ENCODE measurements at places on chromosomes 5 and 9.

GRCh38 chr5:172150514-172151425, 37.3 kb downstream of the STK10 start:
- no peak for DNase-seq

DNA sequence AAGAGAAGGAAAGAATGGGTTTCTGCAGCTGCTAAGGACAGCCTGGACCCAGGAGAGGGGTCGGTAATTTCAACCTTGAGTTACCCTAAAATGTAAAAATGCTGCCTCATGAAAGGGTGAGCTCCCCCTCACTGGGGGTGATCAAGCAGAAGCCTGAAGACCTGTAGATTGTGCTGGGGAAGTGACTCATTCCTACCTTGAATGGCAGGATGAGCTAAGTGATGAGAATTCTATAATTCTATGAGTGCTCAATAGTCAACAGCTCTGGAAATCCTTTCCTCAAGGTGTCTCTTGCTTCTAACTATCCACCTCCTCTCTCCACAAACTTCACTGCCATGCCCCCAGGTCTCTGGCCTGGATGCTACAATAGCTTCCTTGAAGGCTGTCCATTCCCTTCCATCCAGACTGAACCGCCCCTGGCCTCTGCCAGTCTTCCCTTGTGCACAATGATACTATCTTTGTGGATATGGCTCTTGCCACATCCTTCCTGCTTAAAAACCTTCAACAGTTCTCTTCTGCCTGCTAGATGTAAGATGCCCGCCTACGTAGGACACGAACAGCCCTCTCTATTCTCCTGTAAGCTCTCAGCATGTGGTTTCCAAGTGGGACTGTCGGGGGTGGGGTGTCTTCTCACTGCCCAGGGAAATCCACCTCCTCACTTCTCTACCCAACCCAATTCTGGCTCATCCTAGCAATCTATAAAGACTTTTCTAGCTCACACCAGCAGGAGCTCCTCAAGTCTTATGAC, 50.6 kb downstream of the PTPN3 start:
- no peak for DNase-seq

DNA sequence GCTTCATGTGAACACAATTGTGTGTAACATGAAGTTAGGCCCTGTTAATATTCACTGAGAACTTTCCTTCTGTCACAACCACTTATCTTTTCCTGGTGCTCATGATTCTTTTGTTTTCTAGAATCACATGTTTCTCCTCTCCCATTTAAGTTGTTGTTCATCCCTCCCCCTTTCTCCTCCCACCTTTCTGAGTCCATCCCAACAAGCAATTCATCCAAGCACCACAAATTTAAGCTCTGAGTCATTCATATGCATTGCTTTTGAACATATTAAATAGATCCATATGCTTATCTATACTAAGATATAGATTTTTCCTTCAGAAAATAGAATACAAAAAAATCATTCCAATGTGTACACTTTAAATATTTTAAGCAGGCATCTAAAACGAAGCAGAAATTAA, 75.2 kb upstream of the NFIB start:
- DNase-seq, result no peak

DNA sequence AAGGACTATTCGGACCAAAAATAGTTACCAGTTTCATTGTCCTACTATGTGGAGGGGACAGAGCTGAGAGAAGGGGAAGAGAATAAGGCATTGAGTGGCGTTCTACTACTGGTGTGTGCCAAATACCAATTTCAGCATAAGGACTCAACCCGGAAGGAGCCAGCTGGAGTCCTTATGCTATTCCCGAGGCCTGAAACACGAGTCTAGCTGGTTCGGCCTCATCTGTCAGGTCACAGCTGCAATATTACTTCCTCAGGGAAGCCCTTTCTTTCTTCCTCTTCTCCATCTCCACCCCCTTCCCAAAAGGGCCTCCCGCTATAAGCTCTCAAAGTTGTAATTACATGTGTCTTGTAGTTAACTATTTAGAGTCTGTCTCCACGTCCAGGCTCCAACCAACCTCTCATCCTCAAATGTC, 20.5 kb upstream of the FER start:
- DNase-seq, result no peak

GRCh38 chr5:38796742-38797108, 49.1 kb upstream of the OSMR start:
- DNase-seq, result no peak

DNA sequence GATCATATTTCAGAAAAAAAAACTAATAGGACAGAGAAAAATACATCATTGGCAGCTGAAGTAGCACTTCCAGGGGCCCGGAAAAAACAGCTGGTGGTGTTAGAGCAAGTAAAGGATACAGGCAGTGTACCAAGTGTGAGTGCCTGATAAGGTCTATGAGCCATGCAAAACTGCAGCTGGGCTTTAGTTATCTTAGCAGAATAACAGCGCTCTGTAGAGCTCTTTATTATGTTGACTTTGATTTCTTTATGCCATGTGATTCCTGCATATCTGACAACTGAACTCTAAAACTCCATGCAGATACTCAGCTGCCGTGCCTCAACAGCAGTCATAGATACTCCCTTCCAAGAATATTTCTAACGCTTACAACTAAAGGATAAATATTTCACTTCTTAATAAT, 119.5 kb downstream of the CAAP1 start:
- DNase-seq, result no peak

GRCh38 chr9:86637515-86637914, 283.3 kb upstream of the TUT7 start:
- no peak for DNase-seq

DNA sequence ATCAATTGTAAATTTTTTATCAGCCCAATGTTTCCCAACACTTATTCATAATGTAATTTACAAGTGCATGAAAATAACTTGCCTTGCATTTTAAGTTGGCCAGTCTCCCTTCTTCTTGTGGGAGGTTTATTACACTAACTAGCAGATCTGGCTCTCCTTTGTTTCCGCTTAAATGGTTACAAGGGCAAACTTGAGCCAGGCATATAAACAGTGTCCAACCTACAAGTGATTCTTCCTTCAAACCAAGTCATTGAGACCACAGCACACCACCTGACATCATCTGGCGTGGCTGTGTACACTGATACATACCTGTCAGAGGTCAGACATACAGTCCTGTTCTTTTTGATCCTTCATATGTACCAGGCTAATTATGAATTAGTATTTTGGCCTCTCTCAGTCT, 80.1 kb downstream of the ALDH1A1 start:
- DNase-seq, result no peak

GRCh38 chr5:91214571-91214970, 168.5 kb downstream of the ARRDC3 start:
- no peak for DNase-seq

- no peak for DNase-seq
These were observed 19.0 kb downstream of the FAXDC2 start for GRCh38 chr5:154831451-154831850.

DNA sequence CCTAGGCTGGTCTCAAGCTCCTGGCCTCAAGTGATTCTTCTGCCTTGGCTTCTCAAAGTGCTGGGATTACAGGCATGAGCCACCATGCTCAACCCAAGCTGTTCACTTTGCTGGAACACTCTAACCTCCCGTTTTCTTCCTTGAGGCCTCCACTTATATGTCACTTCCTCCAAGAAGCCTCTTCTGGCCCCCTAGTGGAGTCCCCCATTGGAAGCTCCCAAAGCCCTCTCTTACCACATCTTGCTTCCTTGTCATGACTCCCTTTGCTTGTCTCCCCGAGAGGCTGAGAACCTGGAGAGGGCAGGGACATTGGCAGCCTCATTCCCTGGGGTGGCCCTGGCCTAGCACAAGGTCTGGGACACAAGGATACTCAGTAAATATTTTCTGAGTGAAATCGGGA, 80.8 kb downstream of the PDE6A start:
- no peak for DNase-seq

- no peak for DNase-seq
These were observed 49.2 kb downstream of the EBF1 start for GRCh38 chr5:159050316-159051143.

GRCh38 chr5:81334304-81335061, 33.1 kb downstream of the ZCCHC9 start:
- DNase-seq, result no peak

GRCh38 chr9:13845460-13845859, 468.5 kb downstream of the NFIB start:
- DNase-seq, result no peak

DNA sequence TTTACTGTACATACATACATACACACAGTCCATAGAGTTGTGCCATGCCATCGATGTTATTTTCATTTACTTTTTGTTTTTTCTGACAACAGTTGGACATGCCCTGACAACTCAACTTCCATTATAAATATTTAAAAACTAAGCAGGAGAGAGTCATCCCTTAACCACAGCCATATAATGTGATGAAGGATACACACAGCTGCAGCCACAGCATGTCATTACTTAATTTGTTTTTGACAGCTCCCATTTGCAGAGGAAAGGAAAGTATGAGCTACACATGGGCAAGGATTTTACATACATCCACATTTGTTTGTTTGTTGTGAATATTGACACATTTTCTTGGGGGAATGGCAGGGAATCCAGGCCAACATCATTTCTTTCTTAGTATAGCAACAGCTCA, 91.5 kb upstream of the TUT7 start:
- DNase-seq, result peak; percentile 8

DNA sequence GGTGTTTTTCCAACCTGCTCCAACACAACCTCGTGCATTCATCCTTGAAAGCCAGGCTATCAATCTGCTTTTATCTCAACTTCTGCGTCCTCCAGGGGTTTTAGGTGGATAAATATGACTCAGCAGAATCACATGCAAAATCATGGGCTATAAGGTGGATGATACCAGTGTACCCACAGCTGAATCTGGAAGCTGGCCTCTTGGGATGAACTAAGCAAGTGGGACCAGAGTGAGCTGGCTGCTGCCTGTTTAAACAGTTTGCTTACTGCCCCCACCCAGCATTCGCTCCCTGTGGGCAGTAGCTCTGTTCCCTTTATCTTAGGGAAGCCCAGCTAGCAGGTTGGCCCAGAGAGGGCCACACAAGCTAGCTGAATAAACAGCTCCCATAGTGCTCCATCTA, 194.0 kb downstream of the CRB2 start:
- DNase-seq, result no peak

DNA sequence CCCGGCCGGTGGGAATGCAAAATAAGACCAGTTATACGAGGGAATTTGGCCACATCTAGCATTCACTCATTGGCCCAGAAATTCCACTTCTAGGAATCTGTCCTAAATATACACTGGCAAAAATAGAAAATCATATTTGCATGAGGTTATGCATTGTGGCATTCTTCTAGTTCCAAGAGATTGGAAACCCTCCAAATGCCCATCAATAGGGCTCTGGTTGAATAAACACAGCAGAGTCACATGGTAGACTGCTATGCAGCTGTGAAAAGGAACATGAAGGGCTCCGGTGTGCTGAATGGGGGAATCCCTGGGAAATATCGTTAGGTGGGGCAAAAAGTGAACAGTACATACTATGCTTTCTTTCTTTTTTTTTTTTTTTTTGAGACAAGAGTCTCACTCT, 36.8 kb downstream of the PTGES start:
- no peak for DNase-seq

- no peak for DNase-seq
These were observed 150.9 kb downstream of the OSTF1 start for GRCh38 chr9:75239176-75239575.

DNA sequence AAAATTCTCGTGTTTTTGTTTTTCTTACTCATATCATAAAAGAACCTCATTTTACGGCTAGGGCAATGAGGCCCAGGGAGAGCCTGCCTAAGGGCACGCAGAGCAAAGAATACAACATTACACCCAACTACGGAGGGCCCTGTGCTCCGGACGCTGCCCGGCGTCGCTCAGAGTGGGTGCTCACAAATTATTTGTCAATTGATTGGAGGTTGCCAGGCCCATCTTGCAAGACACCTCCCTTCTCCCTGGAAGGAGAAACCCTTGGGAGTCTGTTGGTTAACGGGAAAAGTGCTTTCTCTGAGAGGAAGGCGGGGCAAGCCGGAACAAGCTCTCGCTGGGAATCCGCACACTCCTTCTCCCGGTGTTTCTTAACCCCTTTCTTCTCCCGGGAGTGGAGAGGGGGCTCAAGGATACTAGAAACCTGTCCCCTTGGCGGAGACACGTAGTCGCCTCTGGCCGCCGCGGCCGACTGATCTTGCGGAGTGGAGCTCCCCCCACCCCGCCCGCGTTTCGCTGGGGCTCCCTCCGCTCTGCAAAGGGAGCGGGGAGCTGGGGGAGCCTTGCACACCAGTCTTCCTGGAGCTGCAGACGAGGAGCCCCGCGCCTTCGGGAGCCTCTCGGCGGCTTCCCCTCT, 599.3 kb upstream of the SGCD start:
- no peak for DNase-seq

DNA sequence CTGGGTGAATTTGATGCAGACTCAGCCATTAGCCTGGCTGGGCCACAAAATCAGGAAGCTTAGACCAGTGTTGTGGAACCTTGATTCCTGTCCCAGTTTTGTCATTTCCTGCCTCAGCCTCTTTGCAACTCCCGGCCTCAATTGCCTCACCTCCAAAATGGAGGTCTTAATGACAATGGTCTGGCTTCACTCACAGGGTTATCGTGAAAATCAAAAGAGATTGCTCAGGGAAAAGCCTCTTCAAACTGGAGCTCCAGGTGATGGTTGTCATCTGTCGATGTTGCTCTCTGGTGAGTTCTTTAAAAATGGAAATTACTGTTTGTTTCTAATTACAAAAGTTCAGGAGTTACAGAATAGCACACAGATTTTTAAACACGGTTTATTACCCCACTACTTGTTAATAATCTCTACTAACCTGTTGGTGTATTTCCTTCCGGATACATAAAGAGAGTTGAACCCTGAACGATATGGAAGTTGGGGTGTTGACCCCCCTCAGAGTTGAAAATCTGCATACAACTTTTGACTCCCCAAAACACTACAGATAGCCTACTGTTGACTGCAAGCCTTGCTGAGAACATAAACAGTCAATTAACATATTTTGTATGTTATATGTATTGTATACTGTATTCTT, 109.9 kb upstream of the CPEB4 start:
- DNase-seq, result no peak

- DNase-seq, result no peak
These were observed 14.0 kb upstream of the PSMD5 start for GRCh38 chr9:120856700-120857099.

GRCh38 chr9:16252616-16253015, 617.9 kb downstream of the BNC2 start:
- DNase-seq, result no peak

DNA sequence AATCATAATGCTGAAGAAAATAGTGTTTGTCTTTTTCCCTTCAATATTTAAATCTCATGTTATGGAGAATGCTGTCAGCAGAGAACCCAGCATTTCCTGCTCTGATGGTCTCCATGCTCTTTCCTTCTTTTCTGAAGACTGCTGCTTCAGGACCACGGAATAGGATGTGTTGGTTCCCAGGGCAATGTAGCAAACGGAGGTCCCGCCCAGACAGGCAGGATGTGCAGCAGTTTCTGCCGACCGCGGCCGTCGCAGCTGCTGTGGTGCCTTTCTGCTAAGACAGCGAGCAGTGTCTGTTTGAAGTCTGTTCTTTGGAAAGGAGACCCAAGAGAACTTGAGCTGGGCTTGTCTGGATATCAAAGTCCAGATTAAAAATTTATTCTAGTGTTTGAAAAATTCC, 654.3 kb downstream of the CCDC171 start:
- no peak for DNase-seq

All from AG04450 (cell line).